ENCODE measurements at places on chromosomes 6 and 20.

DNA sequence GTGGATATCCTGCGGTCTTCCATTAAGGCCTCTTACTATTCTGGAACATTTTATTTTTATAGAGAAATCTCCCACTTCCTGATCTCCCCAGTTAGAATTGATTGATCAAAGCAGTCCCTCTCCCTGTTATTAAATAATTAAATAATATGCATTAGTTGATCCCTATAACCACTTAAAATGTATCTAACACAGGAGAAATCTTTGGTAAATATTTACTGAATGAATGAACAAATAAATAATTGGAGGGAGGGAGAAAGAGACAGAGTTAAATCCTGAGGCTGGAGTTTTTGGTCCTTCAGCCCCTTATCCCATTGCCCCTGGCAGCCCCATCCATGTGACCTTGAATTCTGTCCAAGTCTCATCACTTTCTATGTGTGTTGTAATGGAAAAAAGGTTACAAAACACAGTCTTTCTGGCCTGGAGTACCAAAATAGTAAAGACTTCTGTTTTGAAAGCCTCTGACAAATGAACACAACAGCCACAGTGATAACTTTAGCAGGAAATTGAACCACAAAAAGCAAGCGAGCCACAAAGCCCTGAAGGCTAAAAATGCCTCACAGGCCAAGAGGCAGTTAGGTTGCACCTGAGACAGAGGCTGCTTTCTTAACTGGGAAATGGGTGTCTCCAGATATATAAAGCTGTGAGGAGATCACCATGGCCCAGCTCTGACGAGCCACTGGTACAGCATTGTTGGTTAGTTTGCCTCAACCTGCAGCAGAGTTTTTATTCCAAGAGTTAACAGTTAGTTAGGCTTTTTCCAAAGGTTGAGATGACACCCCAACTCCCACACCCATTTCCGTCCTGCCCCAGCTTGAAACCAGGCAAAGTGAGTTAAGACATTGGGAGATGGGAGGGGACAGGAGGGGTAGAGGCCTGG is 11.3 kb downstream of the NT5E start:
- DNase-seq = peak; percentile 32

DNA sequence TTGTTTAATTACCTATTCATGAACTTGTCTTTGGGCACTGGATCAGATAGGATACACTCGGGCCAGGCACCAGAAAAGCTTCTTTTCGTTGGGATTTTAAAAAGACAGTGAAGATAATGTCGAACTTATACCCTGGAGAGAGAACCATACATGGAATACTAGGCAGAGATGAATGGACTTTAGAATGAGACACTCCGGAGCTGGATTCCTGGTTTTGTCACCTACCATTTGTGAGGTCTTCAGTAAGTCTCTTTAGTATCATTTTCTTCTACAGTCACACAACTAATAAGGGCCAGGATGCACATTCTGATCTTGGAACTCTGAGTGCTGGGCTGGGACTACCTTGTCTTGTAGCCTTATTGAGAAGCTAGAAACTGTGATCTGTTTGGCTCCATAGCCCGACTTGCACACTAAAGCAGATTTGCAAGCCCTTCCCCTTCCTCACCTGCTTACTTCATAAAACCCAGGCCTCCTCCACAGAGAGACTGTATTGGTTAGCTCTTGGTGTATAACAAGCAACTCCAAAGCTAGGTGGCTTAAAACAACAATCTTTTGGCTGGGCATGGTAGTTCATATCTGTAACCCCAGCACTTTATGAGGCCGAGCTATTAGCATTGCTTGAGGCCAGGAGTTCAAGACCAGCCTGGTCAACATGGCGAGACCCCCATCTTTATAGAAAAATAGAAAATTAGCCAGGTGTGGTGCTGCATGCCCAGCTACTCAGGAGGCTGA is 7.4 kb upstream of the IFT52 start:
- no peak for DNase-seq

- no peak for DNase-seq
Observed at GRCh38 chr6:25405442-25405841, 126.3 kb downstream of the CARMIL1 start.

DNA sequence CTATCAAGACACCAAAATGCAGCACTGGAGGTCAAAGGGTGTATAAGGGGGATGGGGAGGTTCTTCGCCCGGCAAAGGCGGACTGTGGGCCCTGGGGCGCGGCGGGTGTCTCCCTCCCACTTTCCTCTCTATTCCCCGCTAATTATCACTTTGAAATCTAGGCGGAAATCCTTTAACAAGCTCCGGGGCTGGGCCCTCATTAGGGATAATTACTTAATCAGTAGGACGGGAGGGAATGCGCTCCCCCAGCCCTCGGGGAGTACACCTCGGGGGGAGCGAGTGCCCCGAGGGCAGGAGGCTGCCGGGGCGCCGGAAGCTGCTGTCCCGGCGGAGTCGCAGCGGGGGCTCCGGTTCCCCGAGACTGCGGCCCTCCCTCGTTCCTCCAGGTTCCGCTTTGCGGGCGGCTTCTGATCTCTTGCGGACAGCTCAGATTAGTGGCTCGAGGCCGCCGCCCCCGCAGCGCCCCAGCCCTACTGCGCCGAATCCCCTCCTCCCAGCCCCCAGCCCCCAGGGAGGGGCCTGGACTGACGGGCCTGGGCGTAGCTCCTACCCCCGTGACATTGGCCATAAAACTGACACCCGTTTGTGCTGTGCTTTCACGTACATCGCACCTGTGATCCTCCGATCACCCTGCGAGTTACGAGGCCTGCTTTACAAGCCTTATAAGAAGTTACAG is 14.7 kb downstream of the MUCL3 start:
- DNase-seq = peak; percentile 60

DNA sequence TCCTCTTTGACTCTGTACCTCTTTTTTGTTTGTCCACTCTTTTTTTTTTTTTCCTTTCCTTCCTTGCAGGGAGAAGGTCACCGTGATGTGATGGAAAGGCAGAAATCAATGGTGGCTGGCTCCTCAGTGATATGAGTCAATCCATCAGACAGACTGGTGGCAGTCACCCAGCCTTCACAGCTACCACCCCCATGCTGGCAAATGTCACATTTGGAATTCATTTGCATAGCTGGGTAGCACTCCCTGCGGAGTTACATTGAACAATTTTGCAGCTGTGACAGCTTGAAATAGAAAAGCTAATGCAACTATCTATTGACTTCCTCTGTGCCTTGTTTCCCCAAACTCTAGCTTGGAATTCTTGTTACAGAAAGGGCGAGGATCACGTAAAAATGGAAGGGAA is 668.4 kb downstream of the C6orf118 start:
- no peak for DNase-seq

GRCh38 chr6:40973304-40973703 is 65.7 kb downstream of the UNC5CL start:
- DNase-seq = no peak

GRCh38 chr20:33450867-33451266 is 7.3 kb upstream of the SNTA1 start:
- no peak for DNase-seq

DNA sequence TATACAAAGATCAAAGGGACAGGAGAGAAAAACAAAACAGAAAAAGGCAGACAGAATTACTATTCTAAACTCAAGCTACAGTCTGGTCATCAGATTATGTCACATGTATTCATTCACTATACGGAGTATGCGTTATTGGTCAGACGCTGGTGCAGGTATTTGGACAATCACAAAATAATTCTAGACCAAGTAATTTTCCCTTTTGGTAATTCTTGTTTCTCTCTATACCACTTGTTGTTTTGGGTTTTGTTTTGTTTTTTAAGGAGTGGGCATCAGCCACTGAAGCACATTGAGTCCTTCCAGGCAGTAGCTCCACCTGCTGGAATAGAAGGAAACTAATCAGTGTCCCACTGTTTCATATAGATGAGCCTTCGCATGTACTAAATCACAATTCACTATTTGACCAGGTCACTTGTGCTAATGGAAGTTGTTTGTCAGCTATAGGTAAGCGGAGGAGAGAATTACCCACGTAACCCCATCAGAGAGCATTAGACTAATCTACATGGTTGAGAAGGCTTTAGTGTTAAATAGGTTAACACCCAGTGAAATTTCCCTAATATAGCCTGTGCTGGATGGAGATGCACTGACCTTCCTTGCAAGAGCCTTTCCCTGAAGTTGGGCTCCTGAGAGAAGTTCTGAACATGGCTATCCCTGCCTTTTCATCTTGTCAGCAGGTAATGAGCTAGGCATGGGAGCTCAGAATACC is 77.9 kb downstream of the TNFAIP3 start:
- peak; percentile 38 for DNase-seq

GRCh38 chr6:88914895-88915598 is 48.4 kb downstream of the RNGTT start:
- DNase-seq = no peak

- no peak for DNase-seq
Observed at GRCh38 chr6:63672582-63673129, 37.1 kb downstream of the PHF3 start.

DNA sequence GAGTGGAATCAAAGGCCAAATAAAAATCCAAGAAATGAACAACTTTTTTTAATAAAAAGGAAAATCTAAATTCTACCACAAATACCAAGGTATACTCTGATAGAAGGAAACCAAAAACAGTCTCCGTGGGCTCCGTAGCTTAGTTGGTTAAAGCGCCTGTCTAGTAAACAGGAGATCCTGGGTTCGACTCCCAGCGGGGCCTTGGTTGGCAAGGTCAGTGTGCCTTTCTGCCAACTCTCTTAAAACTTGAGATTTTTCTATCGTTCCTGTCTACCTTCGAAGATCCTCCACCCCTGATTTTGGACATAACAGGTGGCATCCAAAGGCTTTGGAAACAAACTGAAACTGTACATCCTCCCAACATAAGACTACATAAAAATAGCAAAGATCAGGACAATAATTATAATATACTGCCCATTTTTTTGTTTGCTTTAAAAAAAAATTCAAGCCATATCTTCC is 197.9 kb downstream of the TRIM27 start:
- DNase-seq = peak; percentile 8

GRCh38 chr6:43848671-43849391 is 78.8 kb downstream of the VEGFA start:
- no peak for DNase-seq

DNA sequence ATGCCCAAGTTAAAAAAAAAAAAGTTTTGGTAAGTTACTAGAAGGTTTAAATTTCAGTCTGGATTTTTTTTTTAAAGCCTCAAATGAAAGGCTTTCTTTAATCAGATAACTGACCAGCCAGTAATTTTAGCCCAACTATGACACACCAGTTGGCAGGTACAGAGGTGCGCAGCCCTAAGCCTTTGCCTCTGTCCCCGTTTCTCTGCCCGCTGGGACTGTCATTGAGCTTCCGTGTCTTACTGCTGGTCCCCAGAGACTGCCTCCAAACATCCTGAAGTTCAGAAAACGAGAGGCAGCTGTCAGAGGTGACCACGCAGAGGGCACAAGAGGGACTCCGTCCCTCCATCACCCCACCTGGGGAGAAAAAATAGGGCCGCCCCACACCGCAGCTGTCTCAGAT is 118.2 kb downstream of the RPS12 start:
- no peak for DNase-seq

DNA sequence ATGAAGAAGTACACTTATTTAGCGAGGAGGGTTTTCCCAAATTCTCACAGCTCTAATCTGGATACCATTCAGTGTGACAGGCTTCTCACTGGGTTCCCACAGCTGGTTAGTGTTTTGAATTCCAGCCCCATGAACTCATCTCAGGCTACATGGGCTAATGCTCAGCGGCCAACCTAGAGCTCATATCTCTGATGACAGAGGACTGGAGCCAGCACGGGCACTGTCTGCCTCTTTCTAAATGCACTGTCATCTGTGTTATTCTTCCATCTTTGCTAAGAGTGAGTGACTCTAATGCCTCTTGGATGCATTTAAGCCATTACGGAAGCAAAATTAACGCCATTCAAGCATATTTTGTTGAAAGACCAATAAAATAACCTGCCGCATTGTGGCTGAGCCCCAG is 308.9 kb upstream of the JAG1 start:
- DNase-seq = no peak

GRCh38 chr6:75109022-75109421 is 96.8 kb downstream of the COL12A1 start:
- DNase-seq = no peak
